Right ventricle myocardium superior (tissue), 1 donor: ENCODE measurements at places on chromosomes 2 and 18.
A peak's percentile ranks its signal among the peaks of the same experiment; 100 is the strongest.

DNA sequence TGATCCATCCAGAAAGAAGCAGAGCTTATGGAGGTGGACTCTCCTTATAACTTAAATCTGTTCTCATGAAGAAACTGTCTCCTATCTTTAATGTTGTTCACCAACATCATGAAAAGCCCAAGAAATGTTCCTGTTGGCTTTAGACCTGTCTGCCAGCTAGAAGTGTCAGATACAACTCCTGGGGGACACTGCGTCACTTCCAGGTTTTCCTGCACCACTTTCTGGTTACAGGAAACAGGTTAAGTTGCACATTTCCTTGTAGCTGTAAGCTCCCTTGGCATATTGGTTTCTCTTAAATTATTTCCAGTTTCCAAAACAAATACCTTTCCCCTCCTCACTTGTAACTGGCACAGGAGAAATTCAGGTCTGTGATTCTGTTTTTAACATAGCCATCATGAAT, 2.9 kb downstream of the CEP68 start:
- DNase-seq, result no peak

DNA sequence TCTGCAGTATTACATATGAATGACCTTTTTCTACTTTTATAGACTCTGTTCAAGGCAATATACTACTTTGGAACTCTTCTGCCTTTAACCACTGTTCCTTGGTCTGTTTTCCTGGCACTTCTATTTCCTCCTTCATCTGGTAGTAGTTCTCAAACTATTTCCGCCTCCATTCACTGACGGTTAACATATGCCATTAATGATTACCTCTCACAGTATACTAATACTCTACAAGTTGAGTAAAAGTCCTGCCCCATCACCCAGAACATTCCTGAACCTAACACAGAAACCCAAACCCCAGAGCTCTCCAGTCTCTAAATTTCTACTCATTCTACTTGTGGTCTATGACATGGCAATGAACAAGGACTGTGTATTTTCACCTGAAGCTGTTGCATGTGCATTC, 4.5 kb downstream of the GFPT1 start:
- no peak for DNase-seq

- no peak for DNase-seq
These were observed 35.0 kb downstream of the RHOB start for GRCh38 chr2:20481798-20482405.

- peak; percentile 75 for DNase-seq
These were observed 7.8 kb upstream of the GIGYF2 start for GRCh38 chr2:232689152-232689910.
